ENCODE measurements at places on chromosomes 1 and 21.

DNA sequence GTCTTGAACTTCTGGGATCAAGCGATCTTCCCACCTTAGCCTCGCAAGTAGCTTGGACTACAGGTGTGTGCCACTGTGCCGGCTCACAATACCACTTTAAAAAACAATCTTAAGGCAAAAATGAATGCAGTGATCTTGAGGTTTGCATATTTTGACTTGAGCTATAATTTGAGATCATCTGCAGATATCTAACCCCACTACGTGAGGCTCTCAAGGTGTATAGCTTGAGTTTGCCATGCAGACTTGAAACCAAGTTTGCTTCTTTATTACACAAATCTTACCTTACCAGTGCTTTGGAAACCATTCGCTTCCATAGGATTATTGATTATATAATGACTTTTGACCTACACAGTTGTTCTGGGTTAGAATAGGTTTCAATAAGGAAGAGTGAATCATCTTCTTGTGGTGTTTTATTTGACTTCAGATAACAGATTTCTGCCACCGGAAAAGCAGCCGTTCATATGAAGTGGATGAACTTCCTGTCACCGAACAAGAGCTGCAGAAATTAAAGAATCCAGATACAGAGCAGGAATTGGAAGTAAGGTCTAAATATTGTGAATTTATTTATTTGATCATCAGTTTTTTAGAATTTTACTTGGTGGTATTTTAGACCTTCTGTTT is 155.1 kb downstream of the VPS13D start:
- DNase-seq: no peak

DNA sequence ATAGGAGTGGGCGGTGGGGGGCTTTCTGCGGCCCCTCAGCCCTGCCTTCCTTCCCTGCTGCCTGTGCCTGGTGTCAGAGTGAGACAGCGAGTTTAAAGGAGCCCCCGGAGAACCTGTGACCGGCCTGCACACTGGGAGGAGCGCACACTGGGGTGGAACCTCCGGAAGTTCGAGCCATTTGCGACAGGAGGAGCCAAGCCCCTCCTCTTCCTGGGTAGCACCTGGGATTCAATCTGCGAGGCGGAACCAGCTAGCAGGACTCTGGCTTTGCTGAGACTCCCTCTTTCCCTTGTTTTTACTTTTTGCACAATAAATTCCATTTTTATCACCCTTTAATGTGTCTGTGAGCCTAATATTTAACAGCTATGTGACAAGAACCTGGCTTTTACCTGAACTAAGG is 540.6 kb downstream of the NPHP4 start:
- DNase-seq: no peak

DNA sequence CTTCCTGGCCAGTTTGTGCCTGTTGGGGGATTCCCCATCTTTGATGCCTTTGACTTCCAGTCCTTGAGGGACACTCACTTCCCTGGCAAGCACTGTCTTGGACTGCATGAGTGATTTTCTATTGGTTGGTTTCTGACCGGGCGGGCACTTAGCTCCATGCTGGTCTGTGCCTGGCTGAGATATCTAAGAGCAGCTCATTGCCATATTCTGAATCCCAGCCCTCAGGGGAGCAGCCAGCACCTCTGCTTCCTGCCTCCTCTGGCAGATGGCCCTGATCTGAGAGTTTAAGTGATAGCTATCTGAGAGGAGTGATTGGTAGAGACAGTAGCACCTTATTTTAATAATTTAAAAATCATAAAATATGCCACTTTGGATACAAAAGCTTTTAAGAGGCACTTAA is 52.5 kb downstream of the DISC1 start:
- DNase-seq: no peak

DNA sequence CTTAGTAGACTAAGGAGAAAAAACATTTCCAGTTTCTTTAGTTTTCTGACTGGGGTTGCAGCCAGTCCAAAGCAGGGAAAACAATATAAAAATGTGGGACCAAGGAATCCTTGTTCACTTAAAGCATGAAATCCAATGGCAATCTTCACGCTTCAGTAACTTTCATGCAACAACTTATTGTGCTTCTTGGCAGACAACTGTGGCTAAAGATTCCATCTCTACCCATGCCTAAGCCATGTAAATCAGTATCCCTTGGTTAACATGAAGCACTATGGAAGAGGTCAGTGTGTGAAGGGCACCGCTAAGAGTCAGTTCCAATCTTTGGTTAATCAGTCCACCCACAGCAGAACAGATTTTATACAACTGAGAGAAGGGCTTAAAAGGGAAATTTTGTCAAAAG is 201.8 kb upstream of the GREM2 start:
- DNase-seq: no peak

GRCh38 chr1:234643111-234643849 is 33.3 kb upstream of the IRF2BP2 start:
- DNase-seq: no peak
